ENCODE measurements at places on chromosomes 4 and X.
A peak's percentile ranks its signal among the peaks of the same experiment; 100 is the strongest.

DNA sequence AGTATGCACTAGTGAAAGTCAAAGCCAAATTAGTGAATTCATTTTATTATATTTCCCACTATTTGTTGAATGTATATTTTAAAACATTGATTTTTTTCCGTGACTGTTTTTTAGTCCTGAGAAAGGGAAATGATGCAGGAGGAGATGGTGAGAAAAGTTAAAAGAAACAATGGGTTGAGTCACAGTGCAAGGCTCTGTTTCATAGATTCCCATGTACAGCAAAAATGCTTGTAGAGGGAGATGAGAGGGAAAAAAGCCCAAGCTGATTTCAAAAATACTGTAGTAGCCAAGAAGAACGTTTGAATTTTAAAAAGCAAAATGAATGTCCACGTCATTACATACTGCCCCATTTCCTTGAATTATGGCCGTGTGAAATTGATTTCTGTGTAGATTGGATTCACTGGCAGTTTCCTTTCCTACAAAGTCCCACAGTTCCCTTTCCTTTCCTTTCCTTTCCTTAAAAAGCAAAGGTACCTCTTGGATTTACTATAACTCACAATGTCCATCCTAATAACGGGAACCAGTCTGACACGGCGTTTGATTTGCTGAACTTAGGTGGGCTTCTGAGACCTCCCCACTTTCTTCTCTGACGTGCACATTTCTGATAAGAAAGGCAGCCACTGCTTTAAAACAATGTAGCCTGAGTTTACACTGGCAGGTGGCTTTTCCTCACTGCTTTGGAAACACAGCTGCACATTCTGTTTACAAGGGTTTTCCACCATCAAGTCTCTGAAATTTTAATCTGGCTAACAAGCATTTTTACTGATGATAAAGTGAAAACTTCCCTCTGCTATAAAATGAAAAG is 63.7 kb downstream of the SPCS3 start:
- DNase-seq: no peak

- peak; percentile 73 for DNase-seq
Observed at GRCh38 chr4:187235456-187236170, 512.0 kb upstream of the FAT1 start.

GRCh38 chrX:24100713-24101112 is 46.0 kb downstream of the EIF2S3 start:
- DNase-seq: no peak

DNA sequence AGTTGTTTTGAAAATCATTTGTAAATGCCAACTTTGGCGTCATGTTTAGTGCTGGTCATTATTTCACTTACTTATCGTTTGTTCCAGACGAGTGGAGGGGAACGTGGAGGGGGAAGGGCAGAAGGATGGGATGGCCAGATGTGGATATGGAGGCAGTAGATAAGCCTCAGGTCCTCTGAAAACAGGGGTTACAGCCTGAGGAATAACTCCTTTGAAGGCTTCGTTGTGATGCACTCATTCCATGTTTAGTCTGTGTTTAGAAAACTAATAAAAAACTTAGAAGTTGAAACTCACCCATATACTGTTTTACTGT is 1.1 kb downstream of the MOB1B start:
- peak; percentile 18 for DNase-seq

- no peak for DNase-seq
Observed at GRCh38 chr4:55758066-55758465, 61.5 kb upstream of the EXOC1L start.

Data from Ammon's horn (tissue), 1 donor.